Right lobe of liver (tissue), 6 donors: ENCODE measurements at places on chromosomes 3 and 15. TPM values are rescaled to one million over a fixed set of nuclear protein-coding genes. Genes with fewer than 3 reads are reported as not detected.

DNA sequence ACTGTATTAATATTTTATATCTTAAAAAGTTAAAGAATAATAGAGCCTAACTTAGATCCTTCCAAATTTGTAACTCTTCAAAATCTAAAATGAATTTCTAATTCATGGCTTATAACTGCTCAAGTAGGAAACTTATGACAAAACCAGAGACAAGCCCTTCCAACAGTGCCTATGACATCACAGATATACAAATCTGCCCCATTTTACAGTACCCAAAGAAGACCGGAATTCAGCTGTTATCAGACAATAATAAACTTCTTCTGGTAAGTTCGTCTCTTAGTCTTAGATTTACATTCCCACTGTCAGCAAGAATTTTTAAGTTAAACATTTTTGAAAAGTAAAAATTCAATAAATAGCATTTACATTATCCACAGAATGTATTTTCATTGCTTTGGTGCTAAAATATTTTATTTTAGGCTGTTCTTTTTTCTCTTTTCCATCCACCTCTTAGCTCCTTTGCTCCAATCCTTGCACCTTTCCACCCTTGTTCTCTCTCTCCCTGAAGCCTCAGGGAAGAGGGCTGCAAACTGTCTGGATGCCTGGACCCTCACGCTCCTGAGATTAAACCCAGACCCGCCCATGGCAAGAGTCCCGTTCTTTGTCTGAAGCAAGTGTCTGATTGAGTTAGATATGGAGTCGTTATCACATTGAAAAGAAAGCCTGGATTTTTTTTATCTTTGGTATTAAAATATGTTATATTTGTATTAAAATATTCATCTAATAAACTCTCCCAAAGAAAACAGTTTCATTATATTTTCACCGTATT, 312.7 kb downstream of the ZBTB20 start:
- no peak for DNase-seq

DNA sequence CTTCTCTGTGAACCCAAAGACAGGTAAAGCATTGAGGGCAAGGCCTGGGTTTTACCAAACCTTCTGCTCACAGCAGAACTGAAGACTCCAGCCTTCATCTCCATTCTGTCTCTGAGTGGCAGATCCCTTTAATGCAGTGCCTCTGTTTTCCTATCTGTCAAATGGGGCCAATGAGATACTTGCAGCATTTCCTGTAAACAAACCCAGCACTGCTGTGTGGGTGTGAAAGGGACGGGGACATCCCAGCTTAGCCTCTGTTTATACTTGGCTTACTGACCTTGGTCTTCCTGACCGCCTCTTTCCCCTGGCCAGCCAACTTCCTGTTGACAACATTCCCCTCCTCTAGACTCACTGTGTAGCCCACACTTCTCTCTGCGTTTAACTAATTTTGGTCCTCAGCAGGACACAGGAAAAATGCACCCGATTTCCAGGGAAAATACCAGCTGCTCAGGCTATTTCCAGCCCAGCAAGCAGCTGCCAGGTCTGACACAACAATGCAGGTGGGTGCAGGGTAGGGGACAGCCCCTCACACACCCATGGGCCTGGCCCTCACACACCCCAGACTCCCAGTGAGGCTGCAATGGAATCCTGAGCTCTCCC, 105.9 kb upstream of the HERC1 start:
- no peak for DNase-seq

DNA sequence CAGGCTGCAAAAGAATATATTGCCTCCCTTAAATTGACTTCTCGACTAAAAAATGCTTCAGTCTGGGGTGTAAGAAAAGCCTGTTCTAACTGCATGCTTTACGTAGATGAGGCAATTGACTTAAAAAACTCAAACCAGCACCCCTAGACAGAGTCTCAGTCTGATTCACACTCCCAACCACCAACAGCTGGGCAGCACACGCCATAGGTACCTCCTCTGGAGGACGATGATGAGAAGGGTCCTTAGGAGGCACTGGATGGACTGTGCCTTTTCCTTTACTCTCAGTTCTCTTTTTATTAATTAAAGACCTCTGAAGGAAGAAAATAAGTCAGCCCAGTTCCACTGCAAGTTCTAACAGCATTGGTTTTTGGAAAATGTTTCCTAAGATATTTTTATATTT, 175.0 kb downstream of the PDZRN3 start:
- DNase-seq, result no peak

- DNase-seq, result no peak
These were observed 123.0 kb downstream of the ASB7 start for GRCh38 chr15:100725121-100726069.

DNA sequence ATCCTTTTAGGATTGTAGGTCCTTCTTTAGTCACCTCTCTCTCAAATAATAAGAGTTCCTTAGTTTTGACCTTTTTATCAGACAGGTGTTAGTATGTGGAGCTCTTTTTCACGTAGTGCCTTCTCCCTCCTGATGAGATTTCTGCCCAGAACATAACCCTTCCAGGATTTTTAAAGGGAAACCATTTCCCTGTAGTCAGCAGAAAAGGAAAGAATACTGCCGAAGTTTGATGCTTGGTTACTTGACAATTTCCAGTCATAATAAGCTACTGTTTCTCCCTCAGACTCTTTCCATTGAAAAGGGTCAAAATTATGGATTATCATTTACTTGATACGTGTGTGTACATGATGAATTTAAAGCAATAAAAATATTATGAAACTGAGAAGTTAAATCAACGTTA, 73.1 kb downstream of the VPS8 start:
- DNase-seq, result no peak

GRCh38 chr3:44932986-44933944, 42.7 kb downstream of the ZDHHC3 start:
- DNase-seq, result no peak

DNA sequence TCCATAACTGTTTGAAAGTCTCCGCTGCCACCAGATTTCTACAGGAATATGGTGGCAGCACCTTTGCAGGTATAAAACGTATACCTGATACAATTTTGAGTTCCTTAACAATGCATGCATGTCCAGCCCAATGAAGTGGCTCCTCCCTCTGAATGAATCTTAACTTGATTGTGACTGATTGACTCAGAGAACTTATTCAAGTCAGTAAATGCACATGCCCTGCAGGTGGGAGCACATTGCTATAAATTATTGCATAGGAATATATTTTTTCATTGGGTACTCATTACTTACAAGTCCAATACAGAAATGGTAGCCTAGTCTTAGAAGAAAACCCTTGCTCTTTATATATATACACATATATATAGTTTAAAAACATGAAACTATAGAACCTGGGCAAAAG, 259.3 kb downstream of the BBX start:
- no peak for DNase-seq

- no peak for DNase-seq
These were observed 4.3 kb downstream of the TBC1D2B start for GRCh38 chr15:78073046-78073787.

DNA sequence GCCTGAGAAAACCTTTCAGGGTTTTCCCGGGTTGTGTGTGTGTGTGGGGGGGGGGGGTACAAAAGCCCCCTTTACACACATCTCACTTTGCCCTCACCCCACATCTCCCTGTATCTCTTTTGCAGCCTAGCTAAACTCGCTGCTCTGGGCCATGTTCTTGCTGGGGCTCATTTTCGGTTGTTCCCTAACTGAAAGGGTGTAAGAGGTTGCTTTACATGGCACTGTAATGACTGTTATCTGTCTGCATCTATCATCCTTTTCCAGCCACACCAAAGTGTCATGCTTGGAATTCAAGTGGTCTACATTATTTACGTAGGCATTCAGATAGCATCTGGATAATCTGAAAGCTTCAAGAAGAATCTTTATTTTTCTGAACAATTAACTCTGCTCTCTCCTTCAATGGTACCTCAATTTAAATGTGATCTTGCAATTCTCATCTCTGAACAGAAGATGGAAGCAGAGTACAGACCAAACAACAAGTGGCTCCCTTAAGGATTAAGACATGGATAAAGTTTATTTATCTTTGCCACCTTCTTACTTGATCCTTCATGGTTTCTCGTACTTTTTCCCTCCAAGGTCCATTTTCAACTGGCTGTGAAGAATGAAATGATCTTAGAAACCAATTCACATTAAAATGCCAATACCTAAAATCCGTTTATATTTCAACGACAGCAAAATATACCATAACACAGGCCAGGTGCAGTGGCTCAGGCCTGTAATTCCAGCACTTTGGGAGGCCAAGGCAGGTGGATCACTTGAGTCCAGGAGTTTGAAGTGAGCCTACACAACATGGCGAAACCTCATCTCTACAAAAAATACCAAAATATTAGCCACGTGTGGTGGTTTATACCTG, 34.9 kb downstream of the DCLK3 start:
- no peak for DNase-seq

DNA sequence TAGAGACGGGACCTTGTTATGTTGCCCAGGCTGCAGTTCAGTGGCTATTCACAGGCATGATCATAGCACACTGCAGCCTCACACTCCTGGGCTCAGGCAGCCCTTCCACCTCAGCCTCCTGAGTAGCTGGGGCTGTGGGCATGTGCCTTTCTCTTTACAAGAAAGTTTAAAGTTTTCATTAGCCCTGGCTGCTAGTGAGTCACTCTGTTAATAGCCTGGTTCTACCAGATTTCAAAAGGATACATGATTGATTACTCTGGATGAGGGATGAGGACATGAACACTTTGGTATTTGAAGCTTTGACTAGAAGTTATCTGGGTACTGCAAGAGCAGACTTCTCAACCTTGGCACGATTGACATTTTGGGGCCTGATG, 95.1 kb downstream of the DHX36 start:
- DNase-seq, result no peak

GRCh38 chr15:48253172-48253571, 47.1 kb downstream of the SLC12A1 start:
- DNase-seq, result no peak

DNA sequence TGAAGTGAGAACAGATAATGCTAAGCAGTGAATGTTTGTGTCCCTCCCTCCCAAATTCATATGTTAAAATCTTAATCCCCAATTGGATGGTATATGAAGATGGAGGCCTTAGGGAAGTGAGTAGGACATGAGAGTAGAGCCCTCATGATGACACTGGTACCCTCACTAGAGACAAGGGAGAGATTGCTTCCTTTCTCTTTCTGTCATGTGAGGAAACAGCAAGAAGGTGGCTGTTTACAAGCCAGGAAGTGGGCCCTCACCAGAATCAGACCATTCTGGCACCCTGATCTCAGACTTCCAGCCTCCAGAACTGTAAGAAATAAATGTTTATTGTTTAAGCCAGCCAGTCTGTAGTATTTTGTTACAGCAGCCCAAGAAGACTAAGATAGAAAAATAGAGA, 209.5 kb downstream of the SATB1 start:
- no peak for DNase-seq

DNA sequence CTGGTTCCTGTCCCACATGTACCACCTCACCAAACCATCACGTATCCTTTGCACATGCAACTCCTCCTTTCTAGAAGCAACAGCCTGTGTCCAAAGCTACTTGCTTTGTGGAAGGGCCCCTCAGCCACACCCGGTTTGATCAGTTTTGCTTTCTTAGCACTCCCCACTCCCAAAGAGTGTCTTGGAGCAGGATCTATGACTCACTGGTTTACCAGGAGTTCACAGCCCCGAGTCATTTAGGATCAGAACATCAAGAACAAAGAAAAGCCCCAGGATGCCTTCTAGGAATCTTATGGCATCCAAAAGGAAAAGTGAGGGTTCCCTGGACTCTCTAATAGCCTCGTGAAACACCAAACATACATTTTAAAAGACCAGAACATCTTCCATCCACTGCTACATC, 50.7 kb upstream of the IGF1R start:
- DNase-seq, result no peak

- no peak for DNase-seq
These were observed 18.2 kb downstream of the SENP8 start for GRCh38 chr15:72136170-72137051.

GRCh38 chr3:27354588-27355203, 14.5 kb downstream of the NEK10 start:
- no peak for DNase-seq

- no peak for DNase-seq
These were observed 43.9 kb downstream of the CCNL1 start for GRCh38 chr3:157116017-157116416.

- no peak for DNase-seq
These were observed 45.6 kb downstream of the TLE3 start for GRCh38 chr15:70051948-70052633.

GRCh38 chr3:194318511-194319161, 32.5 kb downstream of the CPN2 start:
- DNase-seq, result no peak

DNA sequence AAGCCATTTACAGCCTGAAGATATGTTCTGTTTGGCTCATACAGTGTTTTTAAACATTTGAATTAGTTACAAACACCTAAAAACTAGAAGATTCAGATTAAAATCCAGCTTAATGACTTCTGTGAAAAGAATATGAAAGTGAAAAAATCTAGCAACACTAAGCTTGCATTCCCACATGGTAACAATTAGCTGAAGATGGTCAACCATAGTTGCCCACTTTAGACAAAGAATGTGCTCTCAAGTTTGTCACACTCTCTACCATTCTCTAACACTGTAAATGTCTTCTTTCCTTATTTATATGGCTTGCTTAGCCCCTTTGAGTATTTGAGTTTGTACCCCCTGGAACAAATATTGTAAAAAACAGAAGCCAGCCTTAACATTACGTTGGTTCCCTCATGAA, 32.7 kb downstream of the HDGFL3 start:
- DNase-seq, result no peak

GRCh38 chr3:72187131-72187530, 402.2 kb upstream of the PROK2 start:
- DNase-seq, result no peak

DNA sequence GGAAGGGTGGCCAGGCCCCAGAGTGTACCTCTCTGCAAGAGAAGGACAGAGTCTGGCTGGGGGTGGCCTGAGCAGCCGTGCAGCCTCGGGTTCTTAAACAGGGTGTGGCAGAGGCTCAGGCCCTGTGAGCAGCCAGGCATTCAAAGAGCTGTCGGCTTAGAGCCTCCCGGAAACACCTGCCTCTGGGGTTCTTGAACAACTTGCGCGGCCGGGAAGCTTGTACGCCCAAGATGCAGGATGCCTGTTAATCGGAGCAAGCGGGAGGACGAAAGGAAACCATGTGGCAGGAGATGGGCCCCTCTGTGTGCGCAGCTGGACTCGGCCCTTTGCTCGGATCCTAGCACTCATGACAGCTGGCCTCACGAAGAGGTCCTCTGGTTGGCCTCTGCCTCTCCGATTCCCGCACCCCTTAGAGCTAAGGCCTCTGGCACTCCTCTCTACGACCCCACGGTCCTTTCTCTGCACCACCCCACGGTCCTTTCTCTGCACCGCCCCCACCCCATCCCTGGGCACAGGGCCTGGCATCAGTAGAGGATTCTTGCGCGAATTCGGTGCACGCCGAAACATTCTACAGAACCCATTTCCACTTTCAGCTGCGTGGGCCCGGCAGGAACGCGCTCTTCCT, 23.9 kb upstream of the TXNRD3 start:
- no peak for DNase-seq

Gene GOLGB1
- total RNA-seq, result 28.4 TPM

Gene WDR93
- total RNA-seq, result not detected

Gene SLC24A5
- not detected for total RNA-seq

Gene PTX3
- not detected for total RNA-seq

Gene CELSR3
- total RNA-seq, result 0.50 TPM

Gene CACNA2D2
- 0.39 TPM for total RNA-seq

Gene ATP13A4
- total RNA-seq, result 0.06 TPM

Gene ERICH6
- total RNA-seq, result not detected

Gene GOLGA8M
- 6.1 TPM for total RNA-seq

Gene PAQR5
- 0.73 TPM for total RNA-seq

Gene PLA1A
- total RNA-seq, result 24.7 TPM
